NCI-H1930 (cell line): ENCODE measurements at places on chromosomes 3 and 15.

DNA sequence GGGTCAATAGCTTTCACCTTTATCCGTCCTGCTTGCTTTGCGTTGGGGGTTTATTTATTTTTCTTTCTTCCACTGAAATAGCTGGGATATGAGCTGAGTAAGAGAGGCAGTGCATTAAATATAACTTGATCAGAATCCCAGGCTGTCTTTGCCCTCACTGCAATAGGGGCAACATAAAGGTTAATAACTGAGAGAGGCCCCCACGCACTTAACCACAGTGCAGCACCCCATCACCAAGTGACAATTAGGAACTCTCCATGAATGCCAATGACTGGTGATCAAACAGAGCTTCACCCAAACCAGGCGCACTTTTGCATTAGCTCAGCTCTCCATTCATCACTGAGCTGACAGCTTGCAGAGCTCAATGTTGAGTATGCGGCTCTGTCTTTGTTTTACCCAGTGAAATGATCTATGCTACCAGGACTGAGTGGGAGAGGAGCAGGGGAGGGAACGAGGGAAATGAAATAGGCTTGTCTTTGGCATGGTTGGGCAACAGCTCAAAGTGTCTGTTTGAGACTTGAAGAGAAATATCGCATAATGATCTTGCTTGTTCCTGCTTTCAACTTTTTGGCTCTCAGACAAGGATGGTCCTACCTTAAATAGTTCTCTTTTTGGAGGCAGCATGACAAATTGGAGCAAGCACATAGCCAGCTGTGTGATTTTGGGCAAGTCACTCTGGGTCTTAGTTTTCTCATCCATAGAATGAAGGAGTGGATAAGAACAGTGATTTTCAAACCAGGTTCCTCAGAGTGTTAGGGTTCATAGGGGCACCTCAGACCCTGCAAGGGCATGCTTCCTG, 14.5 kb upstream of the GLCE start:
- DNase-seq, result no peak

- DNase-seq, result no peak
Measured at GRCh38 chr3:21704796-21705195, 46.2 kb downstream of the ZNF385D start.

GRCh38 chr15:56821721-56822425, 88.6 kb upstream of the ZNF280D start:
- DNase-seq, result no peak

DNA sequence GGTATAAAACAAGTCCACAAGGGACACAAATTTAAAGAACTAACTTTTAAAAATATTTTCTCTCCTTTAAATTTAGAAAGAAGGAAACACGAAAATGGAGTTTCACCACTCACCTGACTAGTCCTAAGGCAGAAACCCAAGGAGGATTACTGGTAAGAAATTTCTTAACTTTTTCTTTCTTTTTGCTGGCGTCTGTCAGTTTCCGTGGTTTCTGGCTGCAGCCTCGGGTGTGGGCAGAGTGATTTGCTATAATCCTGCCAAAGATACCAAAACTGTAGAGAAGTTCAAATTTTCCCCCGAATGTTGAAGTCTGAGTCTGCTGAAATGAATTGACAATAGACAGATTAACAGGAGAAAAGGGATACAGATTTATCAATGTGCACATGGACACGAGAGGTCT, 843.6 kb upstream of the ALCAM start:
- no peak for DNase-seq

GRCh38 chr3:128235207-128235926, 82.1 kb downstream of the EEFSEC start:
- no peak for DNase-seq

GRCh38 chr15:90268415-90268814, 2.9 kb downstream of the NGRN start:
- no peak for DNase-seq

DNA sequence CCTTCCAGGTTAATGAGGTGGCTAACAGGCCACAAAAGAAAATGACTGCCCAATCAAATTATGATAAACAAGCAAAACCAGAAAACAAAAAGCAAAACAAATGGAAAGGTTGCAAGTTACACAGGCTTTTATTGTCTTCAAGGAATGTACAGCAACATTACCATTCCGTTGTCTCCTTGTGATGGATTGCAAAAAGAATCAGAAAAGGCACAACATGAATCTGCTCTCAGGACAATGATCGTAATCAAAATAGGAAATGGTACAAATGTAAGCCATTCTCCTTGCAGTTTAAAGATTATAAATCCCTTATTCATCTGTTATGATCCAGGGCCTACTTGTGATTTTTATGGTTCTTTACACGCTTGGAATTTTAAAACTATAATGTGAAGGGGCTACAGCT, 125.8 kb downstream of the ECT2 start:
- no peak for DNase-seq

- DNase-seq, result no peak
Measured at GRCh38 chr15:37586011-37586583, 348.3 kb upstream of the TMCO5A start.

GRCh38 chr3:13111173-13111872, 38.1 kb upstream of the IQSEC1 start:
- no peak for DNase-seq

DNA sequence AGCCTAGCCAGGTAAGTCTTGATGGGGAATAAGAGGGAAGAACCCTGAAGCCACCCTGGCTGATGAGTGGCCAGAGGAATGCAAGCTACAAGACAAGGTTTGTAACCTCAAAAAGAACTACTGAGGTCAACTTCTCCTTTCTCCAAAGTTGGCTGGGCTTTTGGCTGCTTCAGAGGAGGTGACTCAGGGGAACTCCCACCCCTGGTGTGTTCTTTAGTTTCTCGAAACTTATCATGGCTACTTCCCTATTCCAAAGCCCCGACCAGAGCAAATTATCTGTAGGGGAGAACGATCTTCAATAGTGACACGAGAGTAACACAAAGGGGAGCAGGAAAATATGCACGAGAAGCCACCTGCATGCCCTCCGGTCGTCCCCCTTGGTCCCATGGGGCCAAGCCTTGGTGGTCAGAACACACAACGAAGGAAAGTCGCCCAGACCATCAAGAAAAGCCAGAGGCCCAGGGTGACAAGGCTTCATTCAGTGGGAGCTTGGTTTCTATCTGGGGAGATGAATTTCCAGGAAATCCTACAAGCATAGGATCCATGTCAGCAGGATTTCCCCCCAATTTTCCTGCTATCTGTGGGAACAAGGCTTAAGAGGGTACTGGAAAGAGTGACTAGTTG, 6.5 kb upstream of the BCL2A1 start:
- DNase-seq, result no peak

- DNase-seq, result no peak
Measured at GRCh38 chr3:23648326-23648995, 157.3 kb upstream of the UBE2E1 start.

DNA sequence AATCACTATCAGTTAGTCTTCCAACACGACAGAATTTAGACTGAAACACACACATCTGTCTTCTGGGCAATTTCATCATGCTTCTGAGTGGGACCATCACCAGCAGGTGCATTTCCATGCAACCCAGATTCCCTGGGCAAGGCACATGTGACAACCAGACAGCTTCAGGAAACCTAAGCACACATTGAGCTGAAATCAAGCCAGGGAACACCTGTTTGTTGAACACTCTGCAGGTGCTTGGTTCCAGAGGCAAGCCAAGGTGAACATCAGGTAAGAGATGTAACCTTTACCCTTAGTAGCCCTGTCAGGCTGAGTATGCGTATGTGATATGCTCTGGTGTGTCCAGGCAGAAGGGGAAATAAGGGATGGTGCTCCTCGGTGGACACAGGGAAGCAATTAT, 3.3 kb upstream of the PSMD2 start:
- no peak for DNase-seq

DNA sequence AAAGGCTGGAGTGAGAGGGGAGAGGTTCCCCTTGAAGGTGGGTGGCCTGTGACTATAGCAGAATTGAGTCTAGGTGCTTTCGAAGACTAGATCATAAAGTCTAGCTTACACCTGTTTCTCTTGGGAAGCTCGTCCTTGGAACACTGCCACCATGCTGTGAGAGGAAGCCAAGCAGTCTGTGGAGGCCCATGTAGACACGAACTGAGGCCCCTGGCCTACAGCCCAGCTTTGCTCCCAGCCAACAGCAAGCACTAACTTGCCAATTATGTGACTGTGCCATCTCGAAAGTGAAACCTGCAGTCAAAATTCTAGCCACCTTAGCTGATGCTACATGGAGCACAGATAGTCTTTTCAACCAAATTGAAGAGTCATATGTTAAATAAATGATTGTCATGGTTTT, 190.5 kb upstream of the NECTIN3 start:
- DNase-seq, result peak; percentile 13

GRCh38 chr3:39506863-39507262, 39.4 kb downstream of the MOBP start:
- DNase-seq, result no peak

GRCh38 chr15:91854639-91854990, 1.1 kb downstream of the SLCO3A1 start:
- DNase-seq, result no peak

DNA sequence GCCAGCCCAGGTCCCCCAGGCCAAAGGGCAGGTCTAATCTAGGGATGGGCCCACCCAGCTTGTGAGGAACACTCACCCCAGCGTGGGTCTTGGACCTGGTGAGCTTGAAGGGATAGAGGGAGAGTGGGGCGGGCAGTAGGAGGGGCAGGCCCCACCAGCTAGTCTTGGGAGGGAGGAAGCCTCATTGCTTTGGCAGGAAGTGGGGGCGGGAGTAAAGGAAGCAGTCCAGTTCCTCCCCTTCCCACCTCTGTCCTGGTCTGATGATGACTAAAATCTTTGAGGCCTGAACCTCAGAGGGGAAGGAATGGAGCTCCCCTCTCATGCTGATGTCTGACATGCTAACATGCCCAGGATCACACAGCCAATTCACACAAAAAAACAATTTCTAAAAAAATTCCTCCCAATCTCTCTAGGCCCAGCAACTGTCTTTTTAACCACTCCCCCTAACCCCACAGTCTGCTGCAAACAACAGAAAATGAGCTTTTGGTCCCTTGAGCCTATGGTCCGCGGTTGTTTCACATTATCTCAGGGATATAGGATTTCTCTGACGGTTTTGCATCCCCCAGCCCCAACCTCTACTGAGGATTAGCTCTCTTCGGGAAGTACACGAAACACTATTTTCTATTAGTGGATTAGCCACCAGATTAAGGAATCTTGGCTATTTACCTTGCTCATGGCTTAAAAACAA, 30.7 kb upstream of the DUSP7 start:
- no peak for DNase-seq

- no peak for DNase-seq
Measured at GRCh38 chr3:42302924-42303634, 37.1 kb upstream of the CCK start.

DNA sequence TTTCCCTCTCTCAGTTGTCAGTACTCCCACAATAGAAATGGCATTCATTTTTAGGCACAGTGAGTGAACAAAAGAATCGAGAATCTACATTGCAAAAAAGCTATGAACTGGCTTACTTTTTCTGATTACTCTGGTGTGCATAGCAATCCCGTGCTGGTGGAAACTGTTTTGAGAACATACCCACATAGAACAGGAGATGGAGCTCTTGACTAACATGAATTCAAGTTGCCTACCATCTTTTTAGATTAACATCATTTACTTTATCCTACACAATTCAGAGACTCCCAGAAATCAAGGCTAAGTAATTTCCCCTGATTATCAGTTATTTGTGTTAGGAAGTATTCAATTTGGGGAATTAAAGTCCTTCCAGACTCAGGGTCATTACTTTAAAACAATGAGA, 326.6 kb downstream of the ARPP21 start:
- no peak for DNase-seq

DNA sequence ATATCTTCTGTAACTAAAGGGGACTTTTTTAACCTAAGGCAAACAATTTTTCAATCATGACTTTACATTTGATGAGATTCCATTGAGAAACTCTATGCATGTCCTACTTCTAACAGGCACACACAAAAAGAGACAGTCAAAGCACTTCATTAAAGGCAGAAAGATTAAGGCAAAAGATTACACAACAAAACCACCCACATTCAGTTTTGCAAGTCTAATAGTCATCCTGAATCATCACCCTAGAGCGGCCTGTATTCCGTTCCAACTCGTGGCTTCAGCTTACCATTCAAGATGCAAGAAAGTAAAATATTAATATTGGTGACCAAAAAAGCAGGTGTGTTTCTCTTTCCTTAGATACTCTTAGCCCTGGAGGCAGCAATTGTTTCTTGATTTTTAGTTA, 205.9 kb downstream of the P3H2 start:
- DNase-seq, result no peak

DNA sequence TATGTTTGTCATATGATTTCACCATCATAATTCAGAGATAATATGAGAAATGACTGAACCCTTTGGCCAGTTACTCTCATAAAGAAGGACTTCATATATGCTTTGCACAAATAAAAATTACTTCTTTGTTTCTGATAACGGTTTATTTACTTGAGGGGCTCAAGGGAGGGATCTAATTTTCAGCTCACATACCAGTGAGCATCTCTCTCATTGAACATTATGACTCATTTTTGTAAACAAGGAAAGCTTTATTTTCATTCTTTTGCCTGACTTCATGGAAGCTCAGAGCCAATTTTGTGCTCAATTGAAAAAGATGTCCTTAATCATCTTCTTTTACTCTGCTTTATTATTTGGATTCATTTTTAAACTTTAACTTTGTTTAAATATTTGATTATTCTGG, 5.8 kb downstream of the NLGN1 start:
- no peak for DNase-seq

DNA sequence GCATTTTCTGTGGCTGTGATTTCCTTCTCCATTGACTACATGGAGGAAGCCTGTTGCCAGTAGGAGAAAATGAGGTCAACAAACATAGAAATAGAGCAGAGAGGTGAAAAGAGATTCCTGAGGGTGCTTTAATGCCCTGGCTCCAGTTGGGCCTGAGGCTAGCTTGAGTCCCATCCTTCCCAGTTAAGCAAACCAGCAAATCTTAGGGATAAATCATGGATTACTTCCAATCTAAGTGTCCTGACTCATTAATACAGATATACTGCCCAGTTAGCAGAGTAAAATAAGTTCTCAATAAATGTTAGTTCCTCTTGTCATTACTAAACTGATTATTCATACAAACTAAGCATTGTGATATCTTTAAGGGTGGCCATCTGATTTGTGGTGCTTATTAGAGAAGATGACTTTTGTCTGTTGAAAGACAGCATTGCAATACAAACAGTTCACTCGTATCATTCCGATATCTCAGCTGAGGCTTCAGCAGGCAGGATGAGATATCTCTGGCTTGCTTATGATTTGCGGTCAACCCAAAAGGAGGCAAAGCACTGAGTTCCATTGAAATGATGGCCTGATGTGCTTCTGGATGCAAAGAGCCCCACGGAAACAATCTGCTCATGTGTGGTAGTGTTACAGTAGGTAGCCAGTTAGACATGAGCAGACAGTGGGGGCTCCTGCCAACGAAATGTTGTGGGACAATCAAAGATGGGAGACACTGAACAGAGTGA, 6.6 kb upstream of the STARD5 start:
- DNase-seq, result no peak

- no peak for DNase-seq
Measured at GRCh38 chr3:71564361-71564760, 19.2 kb downstream of the FOXP1 start.

DNA sequence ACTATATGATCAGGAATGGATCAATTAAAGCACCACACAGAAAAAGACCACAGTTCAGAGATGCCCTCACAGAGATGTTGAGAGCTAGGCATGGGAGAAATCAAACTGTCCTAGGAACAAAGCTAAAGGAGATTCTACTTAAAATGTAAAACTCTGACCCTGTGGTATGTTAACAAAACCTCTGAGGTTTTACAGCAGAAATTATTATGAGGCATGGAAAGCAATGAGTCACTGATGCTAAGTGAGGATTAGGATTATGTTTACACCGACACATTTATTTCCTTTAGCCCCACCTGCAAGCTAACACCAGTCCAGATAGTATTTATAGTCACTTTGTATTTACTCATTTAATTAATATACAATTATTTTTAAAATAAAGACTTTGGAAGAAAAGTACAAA, 1242.2 kb downstream of the OTOL1 start:
- DNase-seq, result no peak
